ENCODE measurements at places on chromosomes 1 and 21.

DNA sequence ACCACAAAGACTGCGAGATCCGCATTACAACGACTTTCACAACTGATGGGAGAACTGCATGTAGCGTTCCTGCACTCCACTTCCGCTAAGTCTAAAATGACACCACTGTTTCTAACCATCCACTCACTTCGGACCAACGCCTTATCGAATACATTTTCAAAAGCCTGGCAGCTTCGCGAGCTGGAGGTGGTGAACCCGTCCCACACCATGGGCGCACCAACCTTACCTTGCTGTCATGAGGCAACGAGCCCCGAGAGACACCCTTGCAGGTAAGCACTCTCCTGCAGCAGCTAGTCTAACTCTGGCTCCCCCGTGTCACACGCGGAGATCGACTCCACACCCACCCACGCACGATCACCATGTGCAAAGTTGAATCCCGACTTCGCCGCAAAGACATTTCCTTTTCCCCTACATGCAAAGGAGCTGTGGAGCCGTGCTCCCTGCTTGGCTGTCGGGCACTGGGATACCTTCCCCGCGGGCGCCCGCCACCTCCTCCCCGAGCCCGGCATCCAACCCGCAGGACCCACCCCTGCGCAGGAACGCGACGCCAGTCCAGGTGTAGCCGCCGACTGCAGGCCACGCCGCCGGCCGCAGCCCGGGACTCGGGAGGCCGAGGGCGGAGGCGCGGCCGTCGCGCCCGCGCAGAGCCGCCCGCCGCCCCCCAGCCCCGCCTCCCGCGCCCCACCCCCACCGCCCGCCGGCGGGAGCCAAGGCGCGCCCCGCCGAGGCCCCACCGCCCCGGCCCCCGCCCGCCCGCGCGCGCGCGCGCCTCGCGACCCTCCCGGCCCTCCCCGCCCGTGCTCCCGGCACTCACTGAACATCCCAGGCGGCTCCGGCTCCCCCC lies 629 bp downstream of the TAF5L start:
- peak; percentile 16 for DNase-seq

- DNase-seq, result no peak
Observed at GRCh38 chr1:246427611-246428010, 79.5 kb downstream of the SMYD3 start.

GRCh38 chr1:36174713-36175112 lies 18.8 kb downstream of the MAP7D1 start:
- DNase-seq, result no peak

DNA sequence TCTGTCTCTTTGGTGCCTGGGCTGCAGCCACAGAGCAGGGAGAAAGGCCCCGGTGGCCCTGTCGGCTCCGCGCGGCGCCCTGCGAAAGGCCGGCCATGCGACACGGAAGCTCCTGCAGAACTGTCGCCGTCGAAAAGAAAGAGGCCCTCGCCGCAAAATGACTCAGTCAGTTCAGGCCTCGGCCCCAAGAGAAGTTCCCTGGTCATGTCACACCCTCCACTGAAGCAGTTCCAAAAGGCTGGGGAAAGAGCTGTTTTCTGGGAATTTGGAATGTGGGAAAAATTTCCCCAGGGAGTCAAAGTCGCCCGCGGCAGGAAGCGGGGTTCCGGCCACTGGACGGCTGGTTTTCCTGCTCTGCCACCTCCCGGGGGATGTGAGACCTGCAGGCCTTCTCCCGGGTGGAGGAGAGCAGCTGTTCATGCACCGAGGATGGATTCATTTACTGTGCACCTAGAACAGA lies 115.8 kb upstream of the ZNF678 start:
- DNase-seq, result no peak

DNA sequence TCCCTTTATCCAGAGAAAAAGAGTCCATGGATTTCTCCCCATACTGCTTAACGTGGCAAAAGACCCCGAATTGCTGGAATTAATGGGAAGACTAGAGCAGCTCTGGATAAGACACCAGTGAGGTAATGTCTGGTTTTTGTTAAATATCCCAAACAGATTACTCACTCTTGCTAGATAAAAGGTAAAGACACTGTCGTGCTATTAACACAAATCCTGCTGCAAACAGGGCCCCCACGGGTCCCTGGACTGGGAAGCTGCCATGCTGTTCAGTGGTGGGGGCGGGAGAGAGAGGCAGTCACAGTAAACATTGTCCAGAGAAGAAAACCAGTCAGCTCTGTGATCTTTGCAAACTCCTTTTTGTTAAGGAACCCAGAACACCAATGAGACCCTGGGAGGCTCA lies 15.2 kb upstream of the SRP9 start:
- DNase-seq, result no peak
